ENCODE measurements at places on chromosomes 1 and 21. TPM values are rescaled to one million over a fixed set of nuclear protein-coding genes. Genes with fewer than 3 reads are reported as not detected.

The HEATR1 gene
- total RNA-seq, result 34.4 TPM

The TAS1R1 gene
- total RNA-seq, result 5.7 TPM

The SELE gene
- total RNA-seq, result 1.6 TPM

The SYPL2 gene
- total RNA-seq, result 38.6 TPM

The FALEC gene
- not detected for total RNA-seq

The OR2G2 gene
- total RNA-seq, result not detected

The GBP7 gene
- not detected for total RNA-seq

The WNT3A gene
- total RNA-seq, result not detected

The SPRR3 gene
- total RNA-seq, result not detected

The LCE3D gene
- total RNA-seq, result not detected

The ESPN gene
- 0.52 TPM for total RNA-seq

The LCK gene
- total RNA-seq, result 2.1 TPM

The CA6 gene
- total RNA-seq, result not detected

The UROD gene
- 149 TPM for total RNA-seq

The RRAGC gene
- 17.7 TPM for total RNA-seq

The SMCP gene
- total RNA-seq, result not detected

The TMEM82 gene
- not detected for total RNA-seq

The DMBX1 gene
- total RNA-seq, result not detected

The OXCT2 gene
- not detected for total RNA-seq

The OR2M3 gene
- not detected for total RNA-seq

The HUNK gene
- total RNA-seq, result 3.1 TPM

The ELAPOR1 gene
- total RNA-seq, result under 0.01 TPM

The SELENBP1 gene
- 74.6 TPM for total RNA-seq

The FCRL1 gene
- total RNA-seq, result under 0.01 TPM

The UTS2 gene
- total RNA-seq, result not detected

The CACNA1S gene
- 43.3 TPM for total RNA-seq

The MPC2 gene
- total RNA-seq, result 38.1 TPM

The RIMS3 gene
- 0.52 TPM for total RNA-seq

The FAM163A gene
- total RNA-seq, result under 0.01 TPM

The HOOK1 gene
- total RNA-seq, result 1.0 TPM

The DENND2C gene
- total RNA-seq, result 7.8 TPM

Measured in skeletal muscle tissue (tissue), 5 donors.